ENCODE measurements at places on chromosomes 1 and 21.

GRCh38 chr1:36411674-36412648 lies 14.3 kb upstream of the LSM10 start:
- DNase-seq = no peak

DNA sequence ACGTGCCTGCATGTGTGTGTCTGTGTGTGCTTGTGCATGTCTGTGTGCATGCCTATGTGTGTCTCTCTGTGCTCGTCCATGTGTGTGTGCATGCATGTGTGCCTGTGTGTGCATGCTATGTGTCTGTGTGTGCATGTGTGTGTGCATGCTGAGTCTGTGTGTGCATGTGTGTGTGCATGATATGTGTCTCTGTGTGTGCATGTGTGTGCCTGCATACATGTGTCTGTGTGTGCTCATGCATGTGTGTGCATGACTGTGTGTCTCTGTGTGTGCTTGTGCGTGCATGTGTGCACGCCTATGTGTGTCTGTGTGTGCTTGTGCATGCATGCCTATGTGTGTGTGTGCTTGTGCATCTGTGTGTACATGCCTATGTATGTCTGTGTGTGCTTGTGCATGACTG lies 52.3 kb downstream of the TCP10L start:
- no peak for DNase-seq

GRCh38 chr1:38905985-38906384 lies 24.6 kb upstream of the GJA9 start:
- DNase-seq = no peak

DNA sequence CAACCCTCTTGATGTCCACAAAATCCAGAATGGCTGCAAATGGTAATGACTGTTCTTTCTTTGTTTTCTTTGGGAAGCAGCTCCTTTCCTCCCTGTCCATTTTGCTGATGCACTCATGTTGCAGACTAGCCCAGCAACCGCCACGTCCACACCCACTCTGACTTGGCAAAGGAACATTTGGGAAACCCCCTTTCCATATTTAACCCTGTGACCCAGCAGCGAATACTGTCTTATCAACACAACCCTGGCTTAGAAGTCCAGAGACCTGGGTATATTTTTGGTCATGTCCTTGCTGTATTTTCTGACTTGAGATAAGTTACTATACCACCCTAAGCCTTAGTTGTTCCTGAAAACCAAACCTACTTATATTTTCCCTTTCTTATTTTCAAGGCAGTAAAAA lies 18.1 kb upstream of the SHE start:
- DNase-seq = no peak

DNA sequence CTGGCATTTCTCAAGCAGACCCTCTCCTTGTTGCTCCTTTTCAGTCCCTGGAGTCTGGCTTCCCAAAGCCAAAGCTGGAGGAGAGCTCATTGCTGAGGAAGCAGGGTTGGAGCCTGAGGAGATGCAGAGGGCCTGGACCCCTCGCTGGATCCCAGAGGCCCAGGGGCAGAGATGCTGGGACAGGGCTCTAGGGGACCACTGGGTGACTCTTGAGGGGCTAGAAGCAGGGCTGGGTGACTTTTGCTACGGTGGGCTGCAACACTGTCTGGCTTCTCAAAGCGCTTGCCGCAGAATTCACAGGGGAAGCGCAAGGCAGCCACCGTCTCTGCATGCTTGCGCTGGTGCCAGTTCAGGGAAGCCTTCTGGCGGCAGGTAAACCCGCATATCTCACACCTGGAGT lies 8.8 kb downstream of the ZNF692 start:
- DNase-seq = no peak

- no peak for DNase-seq
These were observed 41.9 kb upstream of the FCRL4 start for GRCh38 chr1:157639800-157640199.

GRCh38 chr1:31020007-31020790 lies 45.3 kb downstream of the PUM1 start:
- DNase-seq = no peak

GRCh38 chr1:112956544-112957132 lies 642 bp upstream of the SLC16A1 start:
- no peak for DNase-seq
